Nucleus accumbens (tissue), 56 donors: ENCODE measurements at places on chromosomes 12 and 14.

DNA sequence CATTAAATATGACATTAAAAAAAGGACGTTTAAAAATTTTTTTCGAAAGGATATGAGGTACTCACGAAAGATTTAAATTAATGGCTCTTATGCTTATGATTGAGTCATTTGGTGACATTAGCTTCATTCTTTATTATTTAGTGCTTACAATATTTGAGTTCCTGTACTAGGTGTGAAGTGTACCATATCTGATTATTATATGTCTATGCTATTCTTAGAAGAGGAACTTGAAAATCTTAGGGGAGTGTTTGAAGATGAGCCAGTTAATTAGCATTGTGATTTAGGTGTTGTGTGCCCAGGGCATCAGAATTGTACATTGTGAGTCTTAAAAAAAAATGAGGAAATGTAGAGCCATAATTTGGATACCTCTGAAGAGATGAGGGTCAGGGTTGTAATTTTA is 118.6 kb downstream of the FUT8 start:
- no peak for DNase-seq

- no peak for DNase-seq
Observed at GRCh38 chr14:65042296-65042695, 55.6 kb downstream of the FNTB start.

- DNase-seq = no peak
Observed at GRCh38 chr14:102580550-102581110, 11.8 kb upstream of the RCOR1 start.

- no peak for DNase-seq
Observed at GRCh38 chr14:103729496-103730448, 14.2 kb downstream of the ZFYVE21 start.

DNA sequence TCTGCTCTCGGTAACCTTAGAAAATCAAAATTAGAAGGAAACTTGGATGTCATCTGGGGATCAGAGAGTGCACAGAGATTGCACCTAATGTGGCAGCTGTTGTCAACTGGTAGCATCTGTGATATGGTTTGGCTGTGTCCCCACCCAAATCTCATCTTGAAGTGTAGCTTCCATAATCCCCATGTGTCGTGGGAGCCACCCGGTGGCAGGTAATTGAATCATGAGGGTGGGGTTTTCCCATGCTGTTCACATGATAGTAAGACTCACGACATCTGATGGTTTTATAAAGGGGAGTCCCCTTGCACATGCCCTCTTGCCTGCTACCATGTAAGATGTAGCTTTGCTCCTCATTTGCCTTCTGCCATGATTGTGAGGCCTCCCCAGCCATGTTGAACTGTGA is 127.7 kb upstream of the SRRM4 start:
- DNase-seq = no peak

DNA sequence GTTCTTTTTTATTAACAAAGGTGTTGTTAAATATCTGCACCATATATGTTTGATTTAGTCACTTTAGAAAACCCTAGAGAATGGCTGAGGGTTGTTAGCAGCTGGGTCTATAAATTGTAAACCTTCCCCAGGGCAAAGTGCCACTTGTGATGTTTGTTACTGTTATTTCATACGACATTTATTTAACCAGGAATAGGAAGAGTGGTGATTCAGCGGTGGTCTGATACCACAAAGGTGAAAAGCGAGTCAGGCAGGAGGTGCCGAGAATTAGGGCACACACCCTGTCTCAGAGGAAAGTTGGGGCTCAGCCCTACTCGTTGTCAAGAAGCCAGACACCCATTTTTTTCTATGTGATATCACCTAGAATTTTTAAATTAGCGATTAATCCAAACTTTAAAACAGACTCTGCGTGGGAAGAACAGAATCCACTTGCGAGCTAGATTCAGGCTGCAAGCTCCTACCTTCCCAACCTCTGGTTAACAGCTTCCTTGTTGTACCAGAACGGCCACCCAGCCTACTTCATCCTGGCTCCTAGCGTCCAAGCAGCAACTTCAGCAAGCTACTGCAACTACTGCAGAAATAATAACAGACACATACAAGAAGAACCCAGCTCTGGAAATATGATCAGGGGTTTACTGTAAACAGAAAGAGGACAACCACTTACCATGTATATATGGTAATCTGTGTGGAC is 126.7 kb downstream of the TMEM132D start:
- no peak for DNase-seq

DNA sequence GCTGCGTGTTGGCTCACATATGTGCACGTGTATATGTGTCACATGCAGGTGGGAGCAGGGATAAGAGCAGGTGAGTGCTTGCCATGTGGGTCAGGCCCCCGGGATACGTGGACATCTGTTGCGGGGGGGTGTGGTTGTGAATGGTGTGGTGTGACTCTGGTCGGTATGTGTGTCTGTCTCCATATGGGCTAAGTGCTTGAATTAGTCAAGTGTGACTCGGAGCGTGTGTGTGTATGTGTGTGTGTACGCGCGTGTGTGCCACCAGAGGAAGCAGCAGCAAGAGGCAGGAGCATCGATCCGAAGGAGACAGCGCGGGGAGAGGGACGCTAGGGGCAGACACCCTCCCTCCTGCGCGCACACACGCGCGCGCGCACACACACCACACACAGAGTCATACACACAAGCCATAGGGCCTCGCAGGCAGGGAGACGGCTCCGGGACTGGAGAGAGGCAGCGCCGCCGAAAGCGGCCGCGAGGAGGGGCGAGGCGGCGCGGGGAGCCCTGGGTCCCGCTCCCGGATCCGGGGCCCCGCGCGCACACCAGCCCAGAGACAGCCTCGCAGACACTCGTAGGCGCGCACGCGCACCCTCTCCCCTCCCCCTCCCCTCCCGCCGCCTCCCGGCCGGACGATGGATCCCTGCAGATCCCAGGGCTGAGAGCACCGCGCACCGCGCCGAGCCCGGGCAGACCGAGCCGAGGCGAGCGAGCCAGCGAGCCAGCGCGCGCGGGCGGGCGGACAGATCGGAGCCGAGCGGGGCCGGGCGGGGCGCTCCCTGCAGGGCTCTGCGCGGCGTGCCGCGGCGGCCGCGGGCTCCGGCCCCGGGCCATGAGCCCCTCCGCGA is at the start of gene ASIC1:
TSS of gene ASIC1 (plus strand) at position 597 of the 842 bp plus-strand sequence. CDS start 1,171 bp downstream, outside the sequence.
- DNase-seq = no peak

GRCh38 chr12:109900752-109901580 is 892 bp downstream of the TCHP start:
- no peak for DNase-seq

DNA sequence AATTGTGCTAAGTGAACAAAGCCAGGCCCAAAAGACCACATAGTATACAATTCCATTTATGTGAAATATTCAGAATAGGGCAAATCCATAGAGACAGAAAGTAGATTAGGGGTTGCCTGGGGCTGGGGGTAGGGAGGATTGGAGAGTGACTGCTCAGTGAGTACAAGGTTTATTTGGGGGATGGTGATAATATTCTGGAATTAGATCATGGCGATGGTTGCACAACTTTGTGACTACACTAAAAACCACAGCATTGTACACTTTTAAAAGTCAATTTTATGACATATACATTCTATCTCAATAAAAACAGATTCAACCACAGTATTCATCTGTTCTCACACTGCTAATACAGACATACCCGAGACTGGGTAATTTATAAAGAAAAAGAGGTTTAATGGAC is 68.7 kb upstream of the MAP1LC3B2 start:
- no peak for DNase-seq

DNA sequence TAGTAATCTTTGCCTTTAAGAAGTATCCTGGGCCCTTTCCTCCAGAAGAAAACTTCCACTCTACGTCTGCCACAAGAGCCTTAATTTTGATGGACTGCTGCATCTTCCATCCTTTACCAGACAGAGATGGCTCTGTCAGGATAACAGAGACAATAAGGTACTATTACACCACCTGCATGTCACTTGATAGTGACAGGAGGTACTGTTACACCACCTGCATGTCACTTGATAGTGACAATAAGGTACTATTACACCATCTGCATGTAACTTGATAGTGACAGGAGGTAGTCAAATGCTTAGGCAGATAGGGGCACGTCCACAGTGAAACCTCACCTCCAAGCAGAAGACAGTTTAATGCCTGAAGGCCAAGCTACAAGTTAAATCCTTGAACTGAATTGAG is 13.9 kb downstream of the OR6C74 start:
- DNase-seq = no peak

GRCh38 chr12:103317220-103317619 is 178.5 kb downstream of the C12orf42 start:
- DNase-seq = no peak

DNA sequence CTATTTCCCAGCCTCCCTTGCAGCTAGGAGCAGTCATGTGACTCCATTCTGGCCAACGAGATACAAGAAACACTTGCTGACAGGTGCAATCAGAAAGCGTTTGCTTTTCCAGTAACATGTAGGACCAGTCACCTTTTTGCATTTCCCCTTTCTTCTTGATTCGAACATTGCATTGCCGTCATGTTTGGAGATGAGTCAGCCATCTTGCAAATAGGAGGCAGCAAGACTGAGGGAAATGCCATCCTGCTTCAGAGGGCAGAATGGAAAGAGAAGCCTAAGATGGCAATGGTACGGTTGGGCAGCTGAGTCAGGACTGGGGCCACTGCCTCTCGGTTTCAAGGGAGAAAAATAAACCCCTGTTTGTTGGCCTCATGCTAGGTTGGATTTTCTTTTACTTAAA is 34.5 kb upstream of the GPR132 start:
- no peak for DNase-seq

DNA sequence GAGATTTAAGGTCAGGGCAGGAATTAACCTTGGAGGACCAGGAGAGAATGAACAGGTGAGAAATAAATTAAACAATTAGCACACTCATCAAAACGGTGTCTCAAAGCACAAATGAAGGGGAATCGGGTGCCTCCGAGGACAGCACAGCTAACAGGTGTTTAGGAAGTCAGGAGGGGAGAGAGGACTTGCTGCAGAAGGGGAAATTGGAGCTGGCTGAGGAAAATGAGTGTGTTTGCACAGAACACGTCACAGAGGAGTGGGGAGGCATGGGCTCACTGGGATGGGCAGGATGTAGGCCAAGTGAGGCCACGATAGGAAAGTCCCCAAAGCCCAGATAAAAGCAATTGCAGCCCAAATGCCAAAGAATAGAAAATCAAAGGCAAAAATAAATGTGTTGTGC is 121.7 kb downstream of the ZNF664 start:
- DNase-seq = no peak

GRCh38 chr14:29799464-29800095 is 128.1 kb downstream of the PRKD1 start:
- DNase-seq = no peak

DNA sequence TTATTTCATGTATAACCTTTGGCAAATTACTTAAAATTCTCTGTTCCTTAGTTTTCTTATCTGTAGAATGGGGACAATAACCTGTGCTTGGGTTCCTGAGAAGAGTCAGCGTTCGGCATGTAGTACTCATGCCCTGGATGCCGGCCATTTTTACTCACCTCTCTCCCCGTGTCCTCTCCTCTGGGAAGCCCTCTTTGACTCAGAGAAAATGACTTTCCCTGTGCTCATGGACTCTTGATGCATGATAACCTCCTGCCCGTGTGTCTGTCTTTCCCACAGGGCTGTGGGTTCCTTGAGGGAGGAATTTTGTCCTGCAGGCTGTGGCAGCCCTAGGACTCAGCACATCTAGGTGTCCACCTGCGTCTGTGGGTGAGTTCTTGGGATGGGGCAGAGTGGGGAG is 5.8 kb upstream of the C1RL start:
- DNase-seq = no peak

GRCh38 chr14:23324993-23325392 is 3.7 kb downstream of the PABPN1 start:
- DNase-seq = no peak

- no peak for DNase-seq
Observed at GRCh38 chr12:113561068-113561780, 89.6 kb upstream of the LHX5 start.

GRCh38 chr12:68630050-68630449 is 19.4 kb downstream of the RAP1B start:
- no peak for DNase-seq

GRCh38 chr12:79692860-79693577 is 2.3 kb upstream of the PAWR start:
- no peak for DNase-seq

DNA sequence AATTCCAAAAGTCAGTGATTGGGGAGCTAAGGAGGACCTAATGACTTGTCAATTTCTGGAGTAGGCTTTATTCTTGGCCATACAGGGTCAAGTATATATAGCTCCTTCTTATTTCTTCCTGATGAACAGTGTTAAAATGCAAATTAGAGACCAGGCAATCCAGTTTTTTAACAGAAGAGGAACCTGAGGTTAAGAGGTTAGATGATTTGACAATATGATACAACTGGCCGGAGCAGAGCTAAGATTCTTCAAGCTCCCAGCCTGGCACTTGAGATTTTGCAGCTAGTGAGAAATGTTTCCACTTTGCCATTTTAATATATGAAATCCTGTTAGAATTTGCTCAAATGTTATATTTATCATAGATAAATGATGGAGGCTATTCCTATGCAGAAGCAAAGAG is 204.0 kb downstream of the SSPN start:
- no peak for DNase-seq

DNA sequence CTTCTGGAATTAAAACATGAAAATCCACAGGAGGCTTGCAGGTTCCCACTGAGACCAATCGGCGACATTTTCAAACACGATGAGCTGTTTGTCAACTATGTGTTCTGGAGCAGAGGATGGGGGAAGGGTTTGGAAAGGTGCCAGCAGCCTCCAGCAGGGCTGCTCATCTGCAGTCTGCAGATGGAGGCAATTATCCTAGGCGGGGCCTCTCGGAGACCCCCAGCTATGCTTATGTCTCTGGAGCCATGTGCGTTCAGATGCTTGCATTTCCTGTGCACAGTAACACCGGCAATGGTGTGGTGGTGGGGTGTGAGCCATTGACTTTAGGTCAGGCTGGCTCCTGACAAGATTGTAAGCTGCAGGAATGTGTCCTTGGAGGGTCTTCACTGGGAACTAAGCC is 51.7 kb downstream of the RPH3A start:
- DNase-seq = no peak

DNA sequence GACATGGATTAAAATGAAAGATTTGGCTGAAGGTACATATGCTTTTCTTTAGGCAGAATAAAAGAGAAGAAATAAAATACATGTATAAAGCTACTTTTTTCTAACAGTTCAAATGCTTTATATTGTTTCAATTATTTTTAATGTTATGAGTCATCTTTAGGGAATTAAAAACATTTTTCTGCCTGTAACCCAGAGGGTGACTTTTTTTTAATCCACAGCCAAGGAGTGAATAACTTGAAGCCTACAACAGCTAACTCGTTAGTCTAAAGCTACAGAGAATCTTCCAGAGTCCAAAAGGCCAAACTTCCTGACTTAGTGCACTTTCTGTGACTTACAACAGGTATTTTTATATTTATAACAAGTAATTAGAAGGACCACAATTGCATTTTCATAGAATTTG is 151.6 kb downstream of the SEC23A start:
- no peak for DNase-seq
